ENCODE measurements at places on chromosomes 1 and 21.

DNA sequence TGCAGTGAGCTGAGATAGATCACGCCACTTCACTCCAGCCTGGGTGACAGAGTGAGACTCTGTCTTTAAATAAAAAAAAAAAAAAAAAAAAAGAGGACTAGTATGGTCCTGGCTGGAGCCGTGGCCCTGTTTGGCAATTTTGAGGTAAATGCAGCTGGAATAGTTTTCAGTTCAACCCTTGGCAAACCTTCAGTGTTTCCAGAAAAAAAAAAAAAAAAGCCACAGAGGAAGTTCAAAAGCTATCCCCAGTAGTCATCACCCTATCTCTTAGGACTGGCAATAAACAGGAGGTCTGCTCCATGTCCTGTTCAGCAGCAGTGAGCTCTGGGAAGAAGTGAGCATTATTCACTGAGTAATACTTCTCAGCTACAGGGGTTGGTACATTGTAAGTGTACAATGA is 56.8 kb upstream of the ERRFI1 start:
- no peak for DNase-seq

DNA sequence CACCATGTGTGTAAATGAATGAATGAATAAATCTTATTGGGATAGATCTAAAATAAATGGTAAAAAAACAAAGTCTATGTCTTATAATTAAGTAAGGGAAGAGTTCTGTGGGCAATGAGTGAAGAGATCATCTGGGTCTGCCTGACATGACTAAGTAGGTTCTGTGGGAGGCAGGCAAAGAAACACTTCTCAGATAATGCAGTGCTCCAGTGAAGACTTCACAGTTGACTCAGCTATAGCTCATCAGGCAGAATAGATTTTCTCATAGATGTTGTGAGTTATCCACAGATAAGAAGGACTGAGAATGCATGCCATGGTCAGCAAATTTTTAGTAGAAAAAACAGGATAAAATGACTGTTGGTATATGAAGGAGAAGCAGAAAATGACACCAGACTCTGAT is 12.4 kb downstream of the KRTAP22-2 start:
- DNase-seq = no peak

GRCh38 chr1:201630582-201630981 is 91.7 kb downstream of the NAV1 start:
- DNase-seq = no peak

DNA sequence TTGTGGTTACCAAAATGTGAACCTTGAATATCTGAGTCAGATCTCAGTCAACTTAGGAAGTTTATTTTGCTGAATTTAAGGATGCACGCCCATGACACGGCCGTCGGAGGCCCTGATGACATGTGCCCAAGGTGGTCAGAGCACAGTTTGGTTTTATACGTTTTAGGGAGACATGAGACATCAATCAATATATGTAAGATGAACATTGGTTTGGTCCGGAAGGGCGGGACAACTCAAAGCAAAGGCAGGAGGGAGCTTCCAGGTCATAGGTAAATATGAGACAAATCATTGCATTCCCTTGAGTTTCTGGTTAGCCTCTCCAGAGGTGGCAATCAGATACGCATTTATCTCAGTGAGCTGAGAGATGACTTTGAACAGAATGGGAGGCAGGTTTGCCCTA is 1.0 kb upstream of the PRMT2 start:
- no peak for DNase-seq

GRCh38 chr1:44220755-44221154 is 7.5 kb downstream of the DMAP1 start:
- no peak for DNase-seq

- no peak for DNase-seq
Measured at GRCh38 chr1:160162931-160163330, 11.5 kb downstream of the ATP1A4 start.

DNA sequence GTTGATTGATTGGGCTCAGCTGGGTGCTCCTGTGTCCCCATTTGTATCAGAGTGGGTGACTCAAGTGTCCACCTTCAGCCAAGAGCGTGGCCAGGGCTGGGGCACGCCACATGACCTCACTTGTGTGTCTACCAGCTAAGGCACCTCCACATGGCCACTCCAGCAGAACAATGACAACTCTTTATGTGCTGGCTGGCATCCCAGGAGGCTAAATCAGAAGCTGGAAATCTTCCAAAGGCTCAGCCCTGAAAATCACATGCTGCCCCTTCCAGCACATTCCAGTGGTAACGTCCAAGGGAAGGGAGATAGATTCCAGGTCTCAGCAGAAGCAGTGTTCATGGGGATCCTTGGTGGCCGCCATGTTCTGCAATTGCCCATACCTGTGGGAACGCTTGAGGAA is 585.5 kb downstream of the AJAP1 start:
- no peak for DNase-seq

DNA sequence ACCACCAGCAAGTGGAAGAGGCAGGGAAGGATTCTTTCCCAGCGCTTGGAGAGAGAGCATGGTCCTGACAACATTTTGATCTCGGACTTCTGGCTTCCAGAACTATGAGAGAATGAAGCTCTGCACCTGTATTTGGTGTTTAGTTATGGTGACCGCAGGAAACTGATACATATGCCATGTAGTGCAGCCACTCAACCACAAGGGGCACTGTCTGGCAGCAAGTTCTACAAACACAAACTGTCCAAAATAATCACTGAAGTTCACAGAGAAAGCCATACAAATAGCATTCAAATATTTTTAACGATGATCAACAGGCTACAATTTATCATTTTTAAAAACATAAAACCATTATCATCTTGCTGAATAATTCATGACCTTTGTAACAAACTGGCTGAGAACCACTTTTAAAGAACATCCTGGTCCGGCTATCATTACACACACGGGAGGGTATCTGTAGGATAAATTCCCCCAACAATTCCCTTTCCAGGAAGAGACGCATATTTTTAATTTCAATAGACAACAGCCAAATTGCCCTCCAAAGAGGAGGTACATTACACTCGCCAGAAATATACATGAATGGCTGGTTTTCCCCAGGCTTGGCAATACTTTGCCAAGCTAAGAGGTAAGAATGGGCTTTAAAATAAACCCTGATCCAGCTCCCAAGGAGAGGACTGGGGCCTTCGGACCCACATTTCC is 9.2 kb upstream of the CBR3 start:
- no peak for DNase-seq

DNA sequence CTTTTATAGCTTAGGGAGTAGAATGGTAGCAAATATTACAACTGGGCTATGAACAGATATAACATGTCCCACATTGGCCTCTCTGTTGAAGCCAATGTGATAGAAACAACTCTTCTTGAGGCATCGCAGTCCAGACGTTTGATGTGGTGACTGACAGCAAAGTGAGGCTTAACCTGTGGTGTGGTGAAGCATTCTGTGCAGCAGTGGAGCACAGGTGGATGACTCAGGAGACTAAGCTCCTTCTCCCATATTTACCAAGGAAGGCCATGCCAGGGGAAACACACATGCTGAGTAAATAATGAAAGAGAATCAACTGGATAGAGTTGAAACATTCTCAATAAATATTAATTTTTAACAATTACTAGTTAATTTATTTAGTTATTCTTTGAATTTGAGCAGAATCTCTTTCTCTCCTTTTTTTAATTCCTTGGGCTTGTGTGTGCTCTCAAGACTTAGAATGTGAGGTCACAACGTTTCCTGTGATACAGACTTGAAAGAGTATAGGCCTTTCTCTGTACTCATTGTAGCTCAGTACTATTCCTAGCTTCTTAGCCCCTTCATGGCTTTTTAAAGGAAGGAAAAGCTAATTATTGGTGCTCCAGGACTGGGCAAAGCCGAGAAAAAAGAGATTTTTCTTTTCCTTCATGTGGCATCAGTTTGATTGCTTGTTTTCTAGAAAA is 17.6 kb downstream of the CRB1 start:
- no peak for DNase-seq

GRCh38 chr1:10832703-10833102 is 36.3 kb upstream of the CASZ1 start:
- DNase-seq = no peak

DNA sequence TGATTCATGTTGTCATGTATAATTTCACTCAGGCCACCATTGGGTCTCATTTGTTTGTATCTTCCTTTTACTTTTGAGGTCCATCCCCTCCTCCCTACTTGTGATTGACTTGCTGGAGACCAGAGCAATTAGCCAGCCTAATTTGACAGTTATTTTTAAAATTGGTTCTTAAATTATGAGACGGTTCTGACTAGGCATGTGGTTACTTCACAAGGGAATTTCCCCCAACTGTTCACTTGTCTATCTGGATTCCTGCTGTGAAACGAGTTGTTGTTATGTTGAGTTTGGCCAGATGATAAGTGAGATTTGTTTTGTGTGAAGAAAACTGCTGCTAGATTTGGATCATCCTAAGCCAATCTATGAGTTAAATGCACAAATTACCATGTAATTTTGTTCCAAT is 359.1 kb downstream of the BARHL2 start:
- DNase-seq = no peak

- DNase-seq = no peak
Measured at GRCh38 chr1:155174324-155175280, 953 bp downstream of the TRIM46 start.

- no peak for DNase-seq
Measured at GRCh38 chr21:15437883-15438282, 291.9 kb upstream of the USP25 start.

- no peak for DNase-seq
Measured at GRCh38 chr1:79196211-79196610, 189.7 kb upstream of the ADGRL4 start.

GRCh38 chr1:68276448-68276847 is 44.1 kb upstream of the WLS start:
- DNase-seq = no peak

- no peak for DNase-seq
Measured at GRCh38 chr1:58902830-58903513, 119.1 kb upstream of the JUN start.

- no peak for DNase-seq
Measured at GRCh38 chr1:200732438-200732837, 6.3 kb upstream of the CAMSAP2 start.

GRCh38 chr1:33501774-33502173 is 29.3 kb downstream of the ZSCAN20 start:
- DNase-seq = no peak

DNA sequence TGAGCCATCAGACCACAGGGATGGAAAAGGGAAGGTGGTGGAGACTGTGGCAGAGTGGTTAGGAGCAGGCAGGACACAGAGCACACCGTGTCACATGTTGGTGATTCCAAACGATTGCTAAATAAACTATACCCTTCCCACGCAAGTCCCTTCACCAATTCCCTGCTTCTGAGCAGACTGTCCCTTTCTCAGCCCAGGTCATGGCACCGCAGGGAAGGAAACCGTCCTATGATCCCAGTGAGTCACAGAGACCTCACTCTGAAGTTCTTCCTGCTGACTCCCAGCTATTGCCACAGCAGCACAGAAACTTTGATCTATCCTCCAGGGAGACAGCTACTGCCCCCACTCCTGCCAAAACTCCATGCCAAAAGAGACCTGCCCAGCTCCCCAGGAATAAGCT is 19.2 kb downstream of the RIMS3 start:
- DNase-seq = no peak

DNA sequence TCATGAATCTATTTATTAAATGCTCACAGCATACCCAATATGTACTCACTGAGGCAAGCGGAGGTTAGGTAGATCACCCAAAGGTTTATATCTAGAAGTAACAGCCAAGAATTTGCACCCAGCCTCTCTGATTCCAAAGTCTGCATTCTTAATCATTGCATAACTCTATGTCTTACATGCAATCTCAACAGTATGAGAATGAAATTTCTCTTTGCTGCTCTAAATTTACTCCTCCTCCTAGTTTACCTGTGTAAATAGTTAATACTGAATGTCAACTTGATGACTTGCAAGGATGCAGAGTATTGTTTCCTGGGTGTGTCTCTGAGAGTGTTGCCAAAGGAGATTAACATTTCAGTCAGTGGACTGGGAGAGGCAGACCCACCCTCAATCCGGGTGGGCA is 840.6 kb downstream of the BRINP3 start:
- DNase-seq = no peak

GRCh38 chr1:165010418-165011070 is 346.0 kb downstream of the LMX1A start:
- no peak for DNase-seq

DNA sequence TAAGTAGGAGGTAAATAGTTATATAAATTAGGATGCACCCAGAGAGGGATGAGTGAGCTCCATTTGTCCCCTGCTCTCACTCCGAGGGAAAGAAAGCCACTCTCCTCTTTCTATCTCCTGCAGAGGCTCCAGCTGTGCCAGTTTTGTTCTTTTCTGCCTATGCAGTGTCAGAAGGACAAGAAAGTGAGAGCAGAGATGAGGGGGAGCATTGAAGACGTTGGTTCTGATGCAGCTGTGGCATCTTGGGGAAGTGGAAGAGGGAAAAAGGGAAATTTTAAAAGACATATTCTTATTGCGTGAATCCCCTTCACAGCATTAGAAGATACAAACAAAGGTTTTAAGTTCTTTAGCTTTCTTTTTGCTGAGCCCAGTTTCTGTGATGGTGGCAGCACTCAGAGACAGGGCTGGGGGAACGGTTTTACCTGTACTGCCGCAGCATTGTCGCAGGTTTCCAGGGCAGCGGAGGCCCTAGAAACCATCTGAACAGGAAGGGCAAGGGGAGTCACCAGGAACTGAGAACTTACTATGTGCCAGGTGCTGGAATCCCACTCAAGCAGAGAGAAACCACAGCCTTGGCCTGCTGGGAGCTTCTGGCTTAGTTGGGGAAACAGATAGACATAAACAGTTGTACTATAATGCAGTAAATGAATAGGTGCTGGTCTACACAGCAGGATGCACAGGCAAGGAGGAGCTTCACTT is 44.9 kb upstream of the USP24 start:
- DNase-seq = no peak

DNA sequence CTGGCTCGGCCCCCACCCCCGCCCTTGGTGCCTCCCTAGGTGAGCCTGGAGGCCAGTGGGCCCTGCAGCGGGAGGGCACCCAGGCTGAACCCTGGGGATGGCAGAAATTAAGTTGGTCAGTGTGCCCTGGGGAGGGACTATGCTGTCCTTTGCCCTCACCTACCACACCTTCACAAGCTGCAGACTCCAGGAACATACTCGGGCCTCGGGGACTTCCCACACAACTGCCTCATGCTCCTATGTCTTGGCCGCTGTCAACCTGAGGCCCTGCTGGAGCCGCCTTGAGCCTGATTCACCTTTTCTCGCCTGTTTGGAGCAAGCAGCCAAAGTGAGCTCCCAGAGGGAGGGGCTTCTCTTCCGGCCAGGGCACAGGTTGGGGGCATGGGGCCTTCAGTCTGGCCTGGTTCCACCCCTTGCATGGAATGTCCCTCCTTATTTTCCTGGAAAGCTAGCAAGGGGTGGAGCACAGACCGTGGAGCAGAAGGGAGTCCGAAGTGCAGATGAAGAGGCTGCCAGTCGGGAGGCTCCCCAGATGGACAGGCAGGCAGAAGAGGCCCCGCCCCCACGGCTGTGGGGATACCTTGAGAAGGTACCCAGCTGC is 24.7 kb downstream of the KNCN start:
- DNase-seq = no peak

GRCh38 chr1:164772635-164773034 is 213.7 kb downstream of the PBX1 start:
- DNase-seq = no peak
